ENCODE measurements at places on chromosomes 7 and 10.

GRCh38 chr7:57416601-57417358 is 33.2 kb upstream of the ZNF716 start:
- no peak for DNase-seq

DNA sequence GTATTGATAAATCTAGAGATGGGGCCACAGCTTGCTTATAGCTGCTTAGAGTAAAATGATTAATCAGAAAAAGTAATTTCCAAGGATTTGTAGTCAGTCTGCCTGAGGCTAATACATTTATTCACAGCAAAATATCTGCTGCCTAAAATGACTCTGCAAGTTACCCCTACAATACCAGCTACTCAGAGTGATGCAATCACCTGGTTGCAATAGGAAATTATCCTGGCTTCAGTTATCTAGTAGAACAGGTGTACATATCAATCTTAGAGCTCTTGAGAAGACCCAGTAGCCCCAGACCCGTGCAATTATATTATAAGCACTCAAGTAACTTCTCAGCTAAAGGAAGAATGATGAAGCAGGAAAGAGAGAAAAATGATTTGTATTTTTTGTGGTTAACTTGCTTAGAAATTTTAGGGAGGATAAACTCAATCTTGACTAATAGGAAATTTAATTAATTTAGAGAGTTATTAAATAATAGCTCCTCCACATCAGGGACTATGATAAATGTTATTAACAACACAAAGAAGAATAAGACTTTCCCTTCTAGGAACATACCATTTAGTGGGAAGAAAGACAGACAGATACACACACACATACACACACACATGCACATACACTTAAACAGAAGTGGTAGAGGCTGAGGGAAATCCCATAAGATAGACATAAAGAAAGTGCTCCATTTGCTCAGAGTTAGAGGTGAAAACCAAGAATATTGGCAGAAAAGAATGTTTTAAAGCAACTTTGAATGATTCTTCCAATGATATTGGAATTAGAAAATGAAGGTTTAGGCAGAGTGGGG is 140.4 kb upstream of the PRSS1 start:
- no peak for DNase-seq

DNA sequence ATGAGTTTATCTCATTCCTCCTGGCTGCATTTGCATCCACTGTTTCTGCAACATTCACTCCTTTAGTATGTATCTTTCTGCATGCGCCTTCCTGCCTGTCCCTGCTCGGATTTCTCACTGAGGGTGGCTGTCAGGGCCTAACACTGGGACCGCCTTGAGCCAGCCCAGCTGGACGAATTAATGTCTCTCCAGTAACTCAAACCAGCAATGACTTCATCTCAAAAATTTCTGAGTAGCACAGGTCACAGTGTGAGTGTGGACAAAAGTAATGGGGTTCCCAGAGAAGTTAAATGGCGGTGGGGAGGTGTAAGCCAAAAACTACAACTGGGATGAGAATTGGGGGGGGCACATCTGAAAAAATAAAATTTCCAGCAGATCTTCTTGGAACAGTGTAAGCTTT is 444.0 kb upstream of the MGMT start:
- no peak for DNase-seq

DNA sequence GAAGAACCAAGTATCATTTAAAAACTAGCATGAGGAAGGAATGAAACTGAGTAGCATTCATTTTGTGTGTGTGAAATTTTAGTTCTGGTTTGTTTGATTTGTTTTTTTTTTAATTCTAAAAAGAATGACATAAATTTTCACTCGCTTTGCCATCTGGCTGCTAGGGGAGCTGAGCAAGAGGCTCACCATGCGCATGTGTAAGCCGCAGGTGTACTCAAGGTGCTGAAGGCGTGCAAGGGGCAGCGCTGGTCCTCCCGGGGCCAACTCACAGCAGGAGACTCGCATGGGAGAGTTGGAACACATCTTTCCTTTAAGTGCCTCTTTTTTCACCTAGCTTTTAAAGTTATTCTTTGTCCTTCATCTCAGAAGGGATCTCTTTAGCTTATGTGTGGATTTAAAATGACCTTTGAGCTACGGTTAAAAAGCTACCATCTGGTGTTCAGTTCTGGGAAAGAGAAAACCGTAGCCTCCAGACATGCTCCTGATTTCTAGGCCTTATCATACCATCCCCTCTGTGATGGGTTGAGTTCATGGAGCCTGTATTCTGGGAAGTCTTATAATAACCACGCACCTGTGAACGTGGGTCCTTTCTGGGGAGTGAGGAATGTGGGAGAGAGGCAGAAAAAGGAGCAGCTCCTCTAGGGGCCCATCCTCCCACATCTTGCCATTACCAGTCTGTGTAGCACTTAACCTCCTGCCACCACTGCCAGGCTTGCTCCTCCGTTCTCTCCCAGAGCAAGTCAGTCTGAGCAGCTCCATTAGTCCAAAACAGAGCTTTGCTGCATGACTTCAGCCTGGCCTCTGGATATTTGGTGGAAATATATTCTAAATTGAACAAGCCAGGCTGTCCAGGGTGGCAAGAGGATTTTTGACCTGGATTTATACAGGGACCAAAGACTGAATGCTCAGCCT is 61.9 kb downstream of the KLHDC10 start:
- no peak for DNase-seq

Measured in DMS53 (cell line).